ENCODE measurements at places on chromosomes 6 and 20.
A peak's percentile ranks its signal among the peaks of the same experiment; 100 is the strongest.

GRCh38 chr6:43668151-43669028 is 19.2 kb downstream of the MRPS18A start:
- DNase-seq = no peak

DNA sequence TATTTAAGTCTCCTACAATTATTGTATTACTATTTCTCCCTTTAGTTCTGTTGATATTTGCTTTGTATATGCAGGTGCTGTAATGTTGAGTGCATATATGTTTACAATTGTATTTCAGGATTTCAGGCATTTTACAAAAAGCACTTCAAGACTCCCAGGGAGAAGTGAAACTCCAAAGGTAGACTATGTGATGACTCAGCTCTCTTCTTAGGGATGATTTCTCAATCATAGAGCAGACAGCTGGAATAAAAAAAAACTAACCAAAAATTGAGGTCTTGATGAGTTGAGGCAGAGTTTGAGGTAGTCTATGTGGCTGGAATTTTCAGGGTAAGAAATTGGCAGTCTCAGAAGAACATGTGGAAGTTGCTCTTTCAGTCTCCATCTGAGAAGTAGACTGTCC is 786.1 kb downstream of the TFAP2A start:
- no peak for DNase-seq

DNA sequence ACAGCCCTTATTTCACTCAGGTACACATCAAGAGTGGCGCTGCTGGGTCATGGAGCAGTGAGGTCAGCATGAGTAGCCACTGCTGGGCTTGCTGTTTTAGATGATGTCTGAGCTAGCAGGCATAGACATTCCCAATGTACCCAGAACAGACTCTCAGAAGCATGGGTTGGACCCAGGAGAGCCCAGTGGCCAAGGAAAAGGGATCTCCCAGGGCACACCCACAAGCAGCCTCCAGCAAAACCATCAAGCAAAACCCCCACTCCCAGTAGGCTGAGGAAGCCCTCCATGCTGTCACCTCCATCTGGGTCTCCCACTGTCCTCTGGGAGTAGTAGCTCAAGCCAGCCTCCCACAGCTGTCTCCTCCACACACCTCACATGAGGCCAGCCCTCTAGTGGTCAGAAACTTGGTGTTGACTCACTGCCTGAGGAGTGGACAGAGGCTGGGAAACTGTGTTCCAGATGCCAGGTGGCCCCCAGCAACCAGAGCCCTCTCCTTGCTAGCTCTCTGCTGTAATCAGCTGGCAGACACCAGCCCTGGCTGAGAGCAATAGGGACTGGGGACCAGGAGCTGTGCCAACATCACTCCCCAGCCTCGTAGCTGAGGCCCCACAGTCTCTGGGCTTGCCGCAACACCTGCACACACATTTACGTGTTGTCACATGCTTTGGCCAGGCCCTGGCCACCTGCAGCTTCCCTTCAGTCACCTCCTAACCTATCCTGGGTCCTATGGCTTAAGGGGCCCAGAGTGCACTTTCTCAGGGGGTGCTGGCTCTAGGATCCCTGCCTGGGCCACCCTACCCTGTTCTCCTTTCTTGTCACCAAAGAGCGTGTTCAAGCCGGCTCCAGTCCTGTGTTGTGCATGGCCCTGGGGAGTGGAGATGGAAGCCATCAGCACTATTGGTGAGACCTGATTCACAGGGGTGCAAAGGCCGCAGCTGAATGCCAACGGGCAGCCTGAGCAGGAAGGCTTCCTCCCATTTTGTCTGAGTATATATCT is 1.9 kb upstream of the AP5S1 start:
- peak; percentile 53 for DNase-seq

GRCh38 chr6:21360336-21360735 is 233.2 kb upstream of the SOX4 start:
- DNase-seq = no peak

GRCh38 chr20:43988867-43989266 is 74.2 kb downstream of the TOX2 start:
- no peak for DNase-seq

- DNase-seq = no peak
Measured at GRCh38 chr20:52290569-52290968, 99.0 kb upstream of the ZFP64 start.

DNA sequence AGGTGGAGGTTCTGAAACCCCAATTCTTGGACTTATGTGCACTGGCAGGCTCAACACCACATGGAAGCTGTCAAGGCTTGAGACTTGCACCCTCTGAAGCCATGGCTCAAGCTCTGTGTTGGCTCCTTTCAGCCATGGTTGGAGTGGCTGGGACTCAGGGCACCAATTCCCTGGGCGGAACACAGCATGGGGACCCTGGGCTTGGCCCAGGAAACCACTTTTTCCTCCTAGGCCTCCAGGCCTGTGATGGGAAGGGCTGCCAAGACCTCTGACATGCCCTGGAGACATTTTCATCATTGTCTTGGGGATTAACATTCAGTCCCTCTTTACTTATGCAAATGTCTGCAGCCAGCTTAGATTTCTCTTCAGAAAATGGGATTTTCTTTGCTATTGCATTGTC is 26.2 kb upstream of the CLDN20 start:
- no peak for DNase-seq

- DNase-seq = peak; percentile 60
Measured at GRCh38 chr6:90368001-90368400, 71.4 kb upstream of the BACH2 start.

DNA sequence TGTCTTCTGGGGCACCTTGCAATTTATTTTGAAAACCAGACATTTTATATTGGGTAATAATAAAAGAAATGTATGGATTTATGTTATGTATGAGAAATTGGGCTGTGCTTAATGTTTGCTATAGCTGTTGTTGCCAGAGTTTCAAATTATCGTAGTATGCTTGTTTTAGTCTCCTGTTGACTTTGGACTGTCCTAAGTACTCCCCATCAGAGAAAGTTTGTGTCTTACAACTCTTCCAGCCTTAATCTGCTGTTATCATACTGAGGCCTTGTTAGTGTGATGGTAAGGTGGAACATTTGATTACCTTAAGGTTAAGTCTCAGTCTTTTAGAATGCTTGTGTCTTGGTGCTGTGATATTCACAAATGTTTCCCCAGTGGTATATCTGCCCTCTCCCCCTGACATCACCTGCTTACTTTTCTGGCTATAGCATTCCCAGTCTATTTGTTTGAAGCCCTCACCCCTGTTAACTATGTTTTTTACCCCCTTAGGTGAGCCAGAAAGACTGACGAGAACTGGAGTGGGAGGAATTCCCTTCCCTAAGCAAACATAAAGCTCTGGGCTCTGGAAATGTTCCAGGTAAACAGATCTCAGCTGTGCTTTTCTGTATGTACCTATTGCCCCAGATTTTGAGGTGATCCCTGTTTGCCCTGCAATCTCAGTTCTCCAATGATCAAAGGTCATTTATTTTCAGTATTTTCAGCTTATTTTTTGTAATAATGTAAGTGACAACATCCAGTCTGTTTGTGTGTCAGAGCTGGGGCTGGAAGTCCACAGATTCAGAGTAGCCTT is 581.1 kb upstream of the CITED2 start:
- no peak for DNase-seq

DNA sequence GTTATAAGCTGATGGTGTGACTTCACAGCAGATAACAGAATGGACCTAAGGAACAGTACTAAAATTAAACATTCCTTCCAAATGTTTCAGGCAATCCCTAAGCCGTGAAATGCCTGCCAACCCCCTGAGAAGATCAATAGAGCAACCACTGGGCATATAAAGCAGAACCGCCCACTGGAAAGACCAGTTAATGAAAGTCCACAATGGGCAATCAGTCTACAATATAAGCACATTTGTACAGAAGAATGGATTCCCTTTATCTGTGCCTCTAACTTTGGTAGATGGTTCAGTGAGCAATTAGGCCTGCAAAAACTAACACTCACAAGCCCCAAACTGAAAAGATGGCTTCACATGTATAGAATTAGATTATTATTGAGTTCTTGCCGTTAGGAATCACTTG is 286.6 kb downstream of the UBE3D start:
- DNase-seq = no peak

DNA sequence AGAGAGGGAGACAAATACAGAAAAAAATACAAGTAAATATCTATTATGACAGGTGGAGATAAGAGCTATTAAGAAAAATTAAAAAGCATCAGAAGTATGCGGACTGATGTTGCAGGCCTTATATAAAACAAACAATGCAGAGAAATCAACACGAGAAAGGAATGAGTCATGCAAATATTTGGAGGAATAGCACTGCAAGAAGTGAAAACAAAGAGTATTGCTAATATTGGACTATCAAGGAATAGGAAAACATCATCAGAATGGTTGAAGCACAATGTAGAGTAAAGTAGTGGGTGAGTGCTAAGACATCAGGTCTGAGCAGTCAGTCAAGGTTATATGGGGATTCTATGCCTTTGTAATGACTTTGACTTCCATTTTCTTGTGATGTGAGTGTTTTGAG is 657.5 kb upstream of the GJE1 start:
- DNase-seq = no peak

DNA sequence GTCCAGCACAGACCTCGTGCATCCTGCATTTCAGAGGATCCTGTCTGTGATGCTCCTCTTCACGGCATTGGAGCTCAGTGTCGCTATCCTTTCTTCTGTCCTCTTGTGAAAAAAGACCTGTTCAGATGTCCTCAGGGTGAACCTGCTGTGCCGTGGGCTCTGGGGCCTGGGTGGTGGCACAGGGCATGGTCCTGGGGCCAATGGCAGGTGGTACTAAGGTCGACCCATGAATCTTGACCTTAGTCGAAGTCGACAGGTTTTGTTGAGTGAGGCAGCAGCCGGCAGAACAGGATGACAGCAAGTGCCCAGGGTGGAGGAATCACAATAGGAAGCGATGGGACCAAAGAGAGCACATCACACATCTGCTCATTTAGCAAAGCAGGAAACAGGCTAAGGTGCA is 22.0 kb upstream of the MAS1L start:
- DNase-seq = no peak

GRCh38 chr20:14375416-14375985 is 38.1 kb upstream of the FLRT3 start:
- no peak for DNase-seq

DNA sequence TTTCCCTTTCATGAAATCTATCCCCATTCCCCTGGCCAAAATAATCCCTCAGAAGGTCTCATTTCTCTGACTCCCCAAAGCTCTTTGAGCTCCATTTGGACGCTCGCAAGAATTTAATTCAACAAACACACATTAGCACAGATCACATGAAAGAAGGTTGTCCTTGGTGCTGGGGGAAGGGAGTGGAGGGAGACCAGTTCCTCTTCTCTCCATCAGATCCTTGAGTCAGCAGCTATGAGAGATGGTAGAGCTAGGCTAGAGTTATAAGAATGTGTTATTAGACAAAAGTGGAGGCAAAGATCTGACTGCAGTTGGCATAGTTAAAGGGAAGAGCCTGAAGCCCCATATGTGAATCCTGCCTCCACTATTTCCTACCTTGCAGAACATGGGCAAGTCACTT is 184.2 kb upstream of the CDYL start:
- DNase-seq = no peak

- no peak for DNase-seq
Measured at GRCh38 chr20:56004007-56004406, 1.3 kb downstream of the CBLN4 start.

DNA sequence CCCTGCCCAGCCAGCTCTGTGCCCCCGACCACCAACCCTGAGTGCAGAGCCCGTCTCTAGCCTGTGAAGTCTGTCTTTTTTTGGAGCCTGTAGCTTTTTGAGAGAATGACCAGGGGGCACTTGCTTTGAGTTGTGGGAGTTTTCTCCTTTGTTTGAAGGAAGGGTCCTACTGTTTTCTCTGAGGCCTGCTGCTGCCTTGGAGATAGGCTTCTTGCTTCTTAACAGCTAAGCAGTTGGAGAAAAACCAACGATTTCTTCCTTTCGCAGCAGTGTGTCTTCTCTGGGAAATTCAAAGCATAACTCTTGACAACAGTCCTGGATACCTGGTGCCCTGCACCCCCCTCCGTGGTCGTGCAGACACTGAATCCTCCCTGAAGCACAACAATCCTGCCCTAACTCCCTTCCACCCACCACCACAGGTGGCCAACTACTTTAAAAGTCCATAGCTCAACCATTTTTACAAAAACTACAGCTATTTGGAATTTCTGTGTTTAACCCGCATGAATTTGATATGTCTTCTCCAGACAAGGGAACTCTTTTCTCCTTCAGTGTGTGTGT is 61.0 kb downstream of the FAM50B start:
- DNase-seq = no peak

DNA sequence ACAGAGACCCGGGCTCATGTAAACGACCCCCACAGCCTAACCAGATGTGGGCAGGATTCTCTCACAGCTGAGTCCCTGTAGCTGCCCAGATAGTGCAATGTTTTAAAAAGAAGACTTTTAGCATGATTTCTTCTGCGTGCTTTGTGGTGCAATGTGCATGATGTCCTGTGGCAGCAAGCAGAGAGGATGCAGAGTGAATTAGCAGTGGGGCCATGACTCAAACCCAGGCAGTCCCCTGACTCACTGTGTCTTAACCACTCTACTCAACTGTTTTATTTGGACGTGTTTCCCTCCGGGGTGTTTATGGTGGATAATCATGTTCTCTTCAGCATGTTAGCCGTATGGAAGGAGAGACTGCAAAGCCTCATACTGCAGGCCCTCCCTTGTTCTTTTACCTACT is 247.9 kb downstream of the SLC24A3 start:
- no peak for DNase-seq

DNA sequence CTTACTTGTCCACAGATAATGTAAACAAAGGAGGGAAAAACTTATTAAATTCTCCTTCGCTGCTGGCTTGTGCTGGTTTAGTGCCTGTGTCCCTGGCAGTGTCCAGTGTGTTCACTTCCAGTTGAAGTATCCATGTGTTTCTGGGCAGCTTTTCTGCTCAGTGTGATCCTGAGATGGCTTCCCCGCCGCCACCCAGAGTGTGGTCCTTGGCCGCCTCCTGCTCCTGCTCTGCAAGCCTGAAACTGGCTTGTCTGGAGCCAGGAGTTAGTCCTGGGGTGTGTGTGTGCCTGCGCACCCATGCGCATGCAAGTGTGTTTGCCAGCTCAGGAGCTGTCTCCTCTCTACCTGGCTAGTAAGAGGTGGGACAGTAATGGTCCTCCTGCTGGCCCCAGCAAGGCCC is 7.2 kb downstream of the BTBD3 start:
- no peak for DNase-seq

GRCh38 chr20:60142587-60142986 is 184.4 kb downstream of the CDH26 start:
- no peak for DNase-seq

- no peak for DNase-seq
Measured at GRCh38 chr6:169944061-169944337, 192.6 kb downstream of the ERMARD start.

- no peak for DNase-seq
Measured at GRCh38 chr20:64142590-64142989, 21.7 kb upstream of the MYT1 start.

DNA sequence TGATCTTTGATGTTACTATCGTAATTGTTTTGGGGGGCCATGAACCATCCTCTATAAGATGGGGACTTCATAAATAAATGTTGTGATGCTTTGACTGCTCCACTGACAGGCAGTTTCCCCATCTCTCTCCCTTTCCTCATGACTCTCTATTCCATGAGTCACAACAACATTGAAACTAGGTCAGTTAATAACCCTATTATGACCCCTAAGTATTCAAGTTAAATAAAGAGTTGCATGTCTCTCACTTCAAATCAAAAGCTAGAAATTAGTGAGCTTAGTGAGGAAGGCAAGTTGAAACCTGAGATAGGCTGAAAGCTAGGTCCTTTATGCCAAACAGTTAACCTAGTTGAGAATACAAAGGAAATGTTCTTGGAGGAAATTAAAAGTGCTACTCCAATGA is 491.0 kb downstream of the HAO1 start:
- no peak for DNase-seq

- DNase-seq = no peak
Measured at GRCh38 chr20:12072954-12073264, 155.2 kb downstream of the BTBD3 start.

Measured in NCI-H446 treated with DMSO at 0.1 percent for 48 hours (cell line).